ENCODE measurements at places on chromosomes 12 and 14.
A peak's percentile ranks its signal among the peaks of the same experiment; 100 is the strongest.

GRCh38 chr12:34400986-34401658, 378.8 kb downstream of the ALG10 start:
- DNase-seq = no peak

- no peak for DNase-seq
Measured at GRCh38 chr14:92074555-92074954, 31.8 kb downstream of the ATXN3 start.

GRCh38 chr12:57452937-57453509, 2.1 kb upstream of the INHBE start:
- peak; percentile 40 for DNase-seq

DNA sequence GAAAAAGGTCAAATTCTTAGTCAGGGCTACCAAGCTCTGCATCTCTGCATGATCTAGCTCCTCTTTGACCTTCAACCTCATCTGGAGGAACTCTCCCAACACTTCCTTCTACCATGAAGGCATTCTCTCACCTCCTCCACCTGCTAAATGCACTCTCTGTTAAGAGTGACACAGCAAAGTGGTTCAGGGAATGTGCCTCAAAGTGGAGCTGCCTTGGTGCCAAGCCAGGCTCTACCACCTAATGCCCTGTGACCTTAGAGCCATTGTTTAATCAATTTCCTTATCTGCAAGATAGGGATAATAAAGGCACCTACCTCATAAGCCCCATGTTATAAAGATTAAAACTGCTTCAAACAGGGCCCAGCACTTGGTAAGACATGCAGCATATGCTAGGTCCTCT, 236.7 kb downstream of the ANO2 start:
- DNase-seq = no peak

DNA sequence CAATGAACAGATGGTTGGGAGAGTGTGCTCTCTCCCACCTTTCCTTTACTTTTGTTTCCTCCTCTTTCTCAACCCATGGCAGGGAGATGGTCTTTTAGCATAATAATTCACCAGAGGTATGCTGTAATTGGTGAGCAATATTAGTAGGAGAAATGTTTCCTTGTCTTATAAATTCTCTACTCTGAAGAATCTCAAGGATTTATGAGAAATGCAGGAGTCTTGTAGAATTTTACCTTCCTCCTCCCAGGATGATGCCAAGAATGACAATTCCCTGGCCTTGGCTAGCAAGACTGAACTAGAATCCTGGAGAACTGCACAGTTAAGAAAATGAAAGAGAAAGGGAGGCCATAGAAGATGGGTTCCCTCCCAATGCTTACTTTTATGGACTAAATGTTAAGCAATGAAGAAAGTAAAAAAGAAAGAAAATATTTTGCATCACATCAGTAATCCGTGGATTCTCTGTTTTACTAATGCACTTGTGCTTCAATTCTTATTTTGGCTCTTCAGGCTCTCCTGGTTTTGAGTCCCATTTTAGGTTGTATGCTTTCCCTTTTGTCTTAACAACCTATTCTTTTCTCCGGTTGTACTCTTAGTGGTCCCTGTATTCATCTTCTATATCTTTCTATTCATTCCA, 192.9 kb upstream of the GARIN6 start:
- DNase-seq = no peak

DNA sequence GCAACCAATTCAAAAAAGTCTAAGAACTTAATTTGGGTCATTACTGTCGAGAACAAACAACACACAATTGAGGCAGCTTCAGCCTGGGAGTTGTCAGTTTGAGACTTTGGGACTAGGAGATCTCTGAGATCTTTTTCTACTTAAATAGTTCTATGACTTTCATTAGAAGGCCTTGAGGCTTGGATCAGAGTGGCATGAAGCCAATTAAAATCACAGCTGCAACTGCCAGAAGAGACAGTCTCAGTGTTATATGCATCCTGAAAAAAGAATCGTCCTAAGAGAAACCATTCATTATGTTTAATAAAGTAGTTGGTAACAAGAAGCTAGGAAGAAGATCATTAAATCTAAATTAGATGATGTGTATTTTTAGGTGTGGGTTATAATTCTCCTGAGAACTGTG, 170.8 kb upstream of the RASSF8 start:
- DNase-seq = no peak

- DNase-seq = no peak
Measured at GRCh38 chr12:79162948-79163347, 298.4 kb downstream of the SYT1 start.

DNA sequence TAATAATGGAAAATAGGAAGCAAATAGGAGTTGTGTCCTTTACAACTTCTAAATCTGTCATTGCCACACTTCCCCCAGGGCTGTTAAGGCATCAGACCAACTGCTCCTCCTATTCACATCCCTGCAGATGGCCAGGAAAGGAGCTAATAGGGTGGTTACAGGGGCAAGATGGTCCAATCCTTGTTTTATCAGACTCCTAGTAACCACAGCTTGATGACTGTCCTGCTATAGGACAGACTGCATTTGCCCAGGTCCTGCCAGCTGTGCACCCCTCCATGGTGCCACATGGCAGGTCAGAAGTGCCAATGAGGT, 10.9 kb upstream of the KRT2 start:
- DNase-seq = no peak

- no peak for DNase-seq
Measured at GRCh38 chr14:63224196-63224595, 20.0 kb downstream of the RHOJ start.

- DNase-seq = no peak
Measured at GRCh38 chr14:71341156-71341555, 433.9 kb downstream of the PCNX1 start.

DNA sequence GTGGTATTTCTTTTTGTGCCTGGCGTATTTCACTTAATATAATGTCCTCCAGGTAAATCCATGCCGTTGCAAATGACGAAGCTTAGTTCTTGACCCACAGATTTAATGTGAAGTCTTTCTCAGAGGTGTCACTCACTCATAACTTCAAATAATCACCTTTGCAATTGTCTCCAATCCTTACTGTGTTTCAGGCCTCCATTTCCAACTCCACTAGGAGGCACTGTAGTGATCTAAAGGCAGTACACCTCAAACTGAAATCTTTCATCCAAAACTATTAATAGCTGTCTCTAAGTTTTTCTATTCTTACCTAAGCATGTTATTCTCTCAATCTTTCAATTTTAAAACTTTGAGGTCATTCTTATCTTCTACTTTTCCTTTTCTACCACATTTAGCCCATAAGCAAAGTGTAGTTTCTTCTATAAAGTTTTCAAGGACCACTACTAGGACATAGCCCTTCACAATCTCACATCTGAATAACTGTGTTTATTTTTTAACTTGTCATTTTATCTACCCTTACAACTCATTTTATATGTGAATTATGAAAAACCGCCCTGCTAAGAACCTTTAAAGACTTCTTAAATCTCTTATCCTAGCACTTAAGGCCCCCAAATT, 25.5 kb upstream of the FBXO34 start:
- DNase-seq = no peak

- no peak for DNase-seq
Measured at GRCh38 chr12:42903736-42904135, 314.2 kb upstream of the PRICKLE1 start.

- DNase-seq = peak; percentile 25
Measured at GRCh38 chr14:104967386-104968152, 10.6 kb downstream of the AHNAK2 start.

DNA sequence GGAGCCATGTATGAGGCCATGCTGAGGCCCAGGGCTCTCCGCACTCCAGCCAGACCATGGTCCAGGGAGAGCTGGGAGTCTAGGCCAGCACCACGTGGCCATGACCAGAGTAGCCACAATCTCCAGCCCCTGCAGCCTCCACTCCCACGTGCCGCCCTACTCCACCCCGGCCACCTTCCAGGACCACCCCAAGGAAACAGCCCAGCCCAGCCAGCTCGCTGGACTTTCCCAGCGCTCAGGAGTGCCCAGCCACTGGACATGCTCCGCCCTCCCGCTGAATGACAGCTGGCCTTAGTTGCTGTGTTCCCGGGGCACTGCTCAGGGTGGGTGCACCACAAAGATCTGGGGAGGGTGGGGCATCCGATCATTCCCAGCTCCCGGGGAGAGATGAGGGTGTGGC, 2.1 kb upstream of the C14orf180 start:
- DNase-seq = no peak

DNA sequence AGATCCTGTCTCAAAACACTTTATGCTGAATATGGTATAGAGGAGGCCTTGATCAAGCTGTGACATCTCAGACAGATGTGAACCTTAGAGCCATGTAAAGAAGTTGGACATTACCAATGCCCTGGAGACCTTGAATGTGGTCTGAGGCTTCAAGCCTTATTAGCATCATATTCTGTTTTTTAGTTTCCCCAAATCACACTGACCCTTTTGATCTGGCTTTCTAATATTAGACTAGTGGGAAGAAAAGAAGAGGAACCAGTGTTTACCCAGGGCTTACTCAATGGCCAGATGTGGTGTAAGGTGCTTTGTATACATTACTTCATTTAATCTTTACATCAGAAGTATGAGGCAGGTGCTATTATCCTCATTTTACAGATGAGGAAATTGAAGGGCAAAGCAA, 10.6 kb upstream of the TBPL2 start:
- DNase-seq = no peak

- no peak for DNase-seq
Measured at GRCh38 chr14:81728447-81728846, 194.8 kb upstream of the SEL1L start.

DNA sequence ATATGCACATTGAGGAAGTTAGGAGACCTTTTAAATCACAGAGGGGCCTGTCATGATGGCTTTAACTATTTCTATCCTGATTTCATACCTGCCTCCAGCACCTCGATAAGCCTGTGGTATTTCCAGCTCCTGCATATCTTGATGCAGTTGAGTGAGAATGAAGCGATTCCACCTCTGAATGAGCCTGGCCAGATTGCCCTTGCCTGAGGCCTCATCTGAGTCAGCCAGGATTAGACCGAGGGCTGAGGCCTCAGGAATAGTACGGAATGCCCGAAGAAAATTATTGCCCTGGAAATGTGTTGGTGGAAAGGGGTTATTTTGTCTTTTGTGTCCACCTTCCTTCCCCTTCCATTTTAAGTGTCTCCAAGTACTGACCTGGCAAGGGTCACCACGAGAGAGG, 8.4 kb upstream of the CNPY2 start:
- DNase-seq = no peak

GRCh38 chr12:32462908-32463307, 63.5 kb downstream of the FGD4 start:
- no peak for DNase-seq

DNA sequence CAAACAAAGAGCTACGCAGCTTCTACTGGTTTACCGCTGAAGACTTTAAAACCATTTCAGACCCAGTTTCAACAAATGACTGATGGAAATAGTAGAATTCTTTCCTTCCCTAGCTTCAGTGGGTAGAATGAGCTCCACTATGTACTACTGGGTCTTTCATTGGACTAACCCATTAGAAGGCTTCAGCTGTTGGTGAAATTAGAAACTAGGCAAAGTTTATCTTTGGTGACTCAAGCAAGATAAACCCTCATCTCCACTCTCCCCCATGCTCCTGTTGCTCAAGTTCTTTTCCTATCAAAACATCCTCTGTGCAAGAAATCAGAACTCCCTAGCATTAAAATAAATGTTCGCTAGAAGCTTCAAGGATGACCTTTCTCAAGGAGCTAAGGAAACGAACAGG, 159.2 kb downstream of the PAWR start:
- DNase-seq = no peak

DNA sequence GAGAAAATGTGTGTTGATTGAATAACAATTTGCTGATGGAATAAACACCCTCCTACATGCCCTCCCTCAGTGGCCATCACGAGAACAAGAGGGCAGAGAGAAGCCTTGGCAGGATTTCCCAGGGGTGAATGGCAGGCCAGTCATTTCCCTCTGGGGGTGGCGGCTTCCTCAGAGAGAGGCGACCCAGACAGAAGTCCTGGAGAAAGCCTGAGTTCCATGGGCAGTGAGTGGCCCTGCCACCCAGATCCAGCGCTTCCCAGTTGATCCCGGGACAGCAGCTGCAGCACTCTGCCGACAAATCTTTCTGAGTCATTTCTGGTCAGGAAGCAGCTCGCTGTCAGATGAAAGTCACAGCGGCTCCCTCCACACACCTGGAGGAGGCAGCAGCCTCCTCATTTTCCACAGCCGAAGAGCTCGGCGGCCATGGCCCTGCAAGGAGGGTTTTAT, 123.0 kb downstream of the SCARB1 start:
- DNase-seq = no peak

DNA sequence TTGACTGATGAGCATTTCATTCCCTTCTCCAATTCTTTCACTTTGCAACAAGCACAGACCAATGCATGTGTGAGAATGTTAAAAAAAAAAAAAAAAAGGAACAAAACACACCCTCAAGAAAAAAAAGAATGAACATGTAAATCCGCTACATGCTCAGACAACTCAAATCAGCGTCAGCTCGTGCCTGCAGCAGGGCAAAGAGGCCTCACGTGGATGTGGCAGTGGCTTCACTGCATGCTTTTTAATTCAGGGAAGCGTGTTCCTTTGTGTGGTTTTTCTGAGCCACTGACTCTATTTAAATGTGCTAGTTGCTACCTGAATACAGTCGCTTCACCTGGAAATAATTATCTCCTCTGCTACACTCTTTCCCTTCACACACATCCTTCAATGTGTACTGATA, 55.1 kb downstream of the PPP1R36 start:
- DNase-seq = no peak

GRCh38 chr14:31292937-31293616, 85.5 kb upstream of the HECTD1 start:
- DNase-seq = no peak

DNA sequence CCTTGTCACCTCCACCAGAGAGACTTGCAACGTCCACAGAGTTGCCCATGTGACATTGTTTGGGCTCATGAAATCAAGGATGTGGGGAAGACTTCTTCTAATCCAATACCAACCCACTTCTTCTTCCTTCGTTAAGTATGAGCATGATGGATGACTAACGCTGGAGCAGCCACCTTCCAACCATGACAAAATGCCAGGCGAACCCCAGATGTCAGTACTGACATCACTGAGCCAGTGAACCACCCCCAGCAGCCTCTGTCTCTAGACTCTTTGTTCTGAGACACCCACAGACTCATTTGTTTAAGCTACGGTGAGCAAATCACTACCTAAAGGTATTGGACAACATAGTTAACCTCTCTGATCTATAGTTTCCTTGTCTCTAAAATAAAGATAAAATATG, 123.7 kb downstream of the GRIN2B start:
- no peak for DNase-seq

DNA sequence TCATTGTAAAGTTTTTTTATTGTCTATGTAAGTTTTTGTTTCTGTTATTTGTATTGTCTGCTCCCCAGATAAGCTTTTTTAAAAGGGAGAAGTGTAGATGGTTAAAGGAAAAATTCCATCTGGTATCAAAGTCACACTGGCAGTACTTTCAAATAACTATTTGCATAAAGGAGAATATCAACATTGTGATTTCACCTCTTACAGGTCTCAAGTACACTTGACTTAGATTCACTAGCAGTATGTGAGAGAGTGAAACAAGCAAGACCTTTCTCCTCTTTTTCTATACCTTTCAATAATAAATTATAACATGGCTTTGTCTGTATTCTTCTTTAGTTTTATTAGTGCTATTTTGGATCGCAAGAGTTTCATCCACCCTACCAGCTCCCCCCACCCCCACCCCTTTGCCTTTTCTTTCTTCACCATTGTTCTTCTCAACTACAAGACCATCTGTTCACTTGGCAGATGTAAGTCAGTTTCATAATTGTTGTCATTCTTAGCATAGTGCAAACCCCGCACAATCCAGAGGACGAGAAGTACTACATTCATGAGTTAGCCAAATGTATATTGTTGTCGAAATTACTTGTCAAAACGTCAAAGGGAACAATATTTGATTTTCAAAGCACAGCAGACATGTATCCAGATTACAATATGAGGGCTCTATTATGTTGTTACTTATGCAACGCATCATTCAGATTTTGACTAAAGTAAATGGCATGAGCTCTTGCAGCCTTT, 602.7 kb upstream of the FLRT2 start:
- peak; percentile 26 for DNase-seq

GRCh38 chr14:53927171-53927570, 29.5 kb downstream of the BMP4 start:
- no peak for DNase-seq
